Skin of body (tissue), 3 donors: ENCODE measurements at places on chromosomes 3 and 15.

- DNase-seq = peak; percentile 36
These were observed 462.0 kb downstream of the PDCD6IP start for GRCh38 chr3:34260271-34261000.

- DNase-seq = no peak
These were observed 49.3 kb downstream of the CEP152 start for GRCh38 chr15:48761393-48762158.

DNA sequence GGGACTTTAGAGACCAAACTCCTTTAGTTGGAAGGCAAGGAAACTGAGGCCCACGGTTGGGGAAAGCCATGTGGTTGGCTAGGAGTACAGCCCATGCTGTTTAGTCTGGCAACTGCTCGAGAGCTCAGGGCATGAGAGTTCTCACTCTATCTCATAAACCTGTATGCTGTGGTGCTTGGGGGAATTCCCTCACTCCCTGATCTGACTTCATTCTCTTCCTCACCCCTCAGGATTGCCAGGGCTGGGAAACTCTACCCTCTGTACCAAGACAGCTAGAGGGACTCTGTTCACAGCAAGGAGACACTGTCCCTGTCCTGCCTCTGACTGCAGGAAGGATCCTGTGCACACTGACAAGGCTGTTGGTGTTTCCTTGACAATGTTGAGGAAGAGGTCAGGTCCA, 230.2 kb downstream of the ZNF621 start:
- DNase-seq = no peak

- peak; percentile 49 for DNase-seq
These were observed 31.4 kb downstream of the HRH1 start for GRCh38 chr3:11185564-11186317.

- DNase-seq = no peak
These were observed 36.0 kb downstream of the ATP13A5 start for GRCh38 chr3:193342551-193342950.

- DNase-seq = no peak
These were observed 170.4 kb upstream of the ATP10A start for GRCh38 chr15:26033493-26033892.

- DNase-seq = no peak
These were observed 50.5 kb upstream of the IQSEC1 start for GRCh38 chr3:13123765-13124164.
